ENCODE measurements at places on chromosomes 4 and X.

DNA sequence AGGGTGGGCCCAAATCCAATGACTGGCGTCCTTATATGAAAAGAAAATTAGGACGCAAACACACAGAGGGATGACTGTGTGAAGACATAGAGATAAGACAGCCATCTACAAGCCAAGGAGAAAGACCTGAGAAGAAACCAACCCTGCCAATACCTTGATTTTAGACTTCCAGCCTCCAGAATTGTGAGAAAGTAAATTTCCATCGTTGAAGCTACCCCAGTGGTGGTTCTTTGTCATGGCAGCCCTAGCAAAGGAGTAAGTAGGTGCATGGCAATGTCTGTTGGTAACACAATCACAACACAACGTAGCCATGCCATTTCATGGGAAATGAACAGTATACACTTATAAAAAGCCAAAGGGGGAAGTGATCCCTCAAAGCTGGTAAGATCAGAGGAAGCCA, 25.3 kb downstream of the SMIM20 start:
- DNase-seq = no peak

- no peak for DNase-seq
These were observed 80.6 kb upstream of the DHX15 start for GRCh38 chr4:24664956-24665355.

GRCh38 chrX:149939655-149939904, 1.3 kb upstream of the EOLA2 start:
- no peak for DNase-seq

DNA sequence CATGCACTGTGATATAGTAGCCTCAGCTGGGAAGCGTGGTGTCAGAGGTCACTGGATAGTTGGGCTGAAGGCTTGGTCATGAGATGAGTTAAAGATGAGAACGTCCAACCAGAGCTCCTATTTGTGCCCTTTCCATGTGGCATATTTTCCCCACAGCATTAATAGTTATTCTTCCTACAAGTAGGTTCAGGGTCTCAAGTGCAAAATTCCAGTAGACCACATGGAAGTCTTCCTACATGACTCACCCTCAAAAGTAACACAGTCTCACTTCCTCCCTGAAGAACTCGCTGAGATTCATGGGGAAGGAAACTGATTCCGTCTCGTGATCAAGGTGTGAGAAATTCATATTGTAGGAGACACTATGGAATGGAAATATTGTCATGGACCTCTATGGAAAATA, 1212.5 kb upstream of the PRKX start:
- no peak for DNase-seq

DNA sequence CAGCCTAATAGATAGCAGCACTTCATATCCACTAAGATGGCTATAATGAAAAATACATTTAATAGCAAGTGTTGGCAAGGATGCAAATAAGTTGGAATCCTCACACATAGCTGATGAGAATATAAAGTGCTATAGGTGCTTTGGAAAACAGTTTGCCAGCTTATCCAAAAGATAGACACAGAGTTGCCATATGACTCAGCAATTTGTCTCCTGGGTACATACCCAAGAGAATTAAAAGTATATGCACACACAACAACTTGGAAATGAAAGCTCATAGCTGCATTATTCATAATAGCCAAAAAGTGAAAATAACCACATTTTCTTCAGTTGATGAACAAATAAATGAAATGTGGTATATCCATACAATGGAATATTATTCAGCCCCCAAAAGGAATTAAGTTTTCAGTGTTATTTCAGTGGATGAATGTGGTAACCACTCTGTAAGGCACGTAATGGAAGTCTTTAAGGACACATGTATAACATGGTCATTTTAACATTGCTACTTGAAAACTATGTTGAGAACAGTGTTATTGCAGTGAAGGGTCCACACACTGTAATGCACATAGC, 320.9 kb upstream of the ADGRL3 start:
- DNase-seq = no peak

- DNase-seq = no peak
These were observed 650.8 kb downstream of the PCDH7 start for GRCh38 chr4:31370866-31371465.
